GOT3 (cell line): ENCODE measurements at places on chromosomes 16 and 17.

GRCh38 chr16:57966204-57966771, 4.6 kb downstream of the CNGB1 start:
- DNase-seq: no peak

DNA sequence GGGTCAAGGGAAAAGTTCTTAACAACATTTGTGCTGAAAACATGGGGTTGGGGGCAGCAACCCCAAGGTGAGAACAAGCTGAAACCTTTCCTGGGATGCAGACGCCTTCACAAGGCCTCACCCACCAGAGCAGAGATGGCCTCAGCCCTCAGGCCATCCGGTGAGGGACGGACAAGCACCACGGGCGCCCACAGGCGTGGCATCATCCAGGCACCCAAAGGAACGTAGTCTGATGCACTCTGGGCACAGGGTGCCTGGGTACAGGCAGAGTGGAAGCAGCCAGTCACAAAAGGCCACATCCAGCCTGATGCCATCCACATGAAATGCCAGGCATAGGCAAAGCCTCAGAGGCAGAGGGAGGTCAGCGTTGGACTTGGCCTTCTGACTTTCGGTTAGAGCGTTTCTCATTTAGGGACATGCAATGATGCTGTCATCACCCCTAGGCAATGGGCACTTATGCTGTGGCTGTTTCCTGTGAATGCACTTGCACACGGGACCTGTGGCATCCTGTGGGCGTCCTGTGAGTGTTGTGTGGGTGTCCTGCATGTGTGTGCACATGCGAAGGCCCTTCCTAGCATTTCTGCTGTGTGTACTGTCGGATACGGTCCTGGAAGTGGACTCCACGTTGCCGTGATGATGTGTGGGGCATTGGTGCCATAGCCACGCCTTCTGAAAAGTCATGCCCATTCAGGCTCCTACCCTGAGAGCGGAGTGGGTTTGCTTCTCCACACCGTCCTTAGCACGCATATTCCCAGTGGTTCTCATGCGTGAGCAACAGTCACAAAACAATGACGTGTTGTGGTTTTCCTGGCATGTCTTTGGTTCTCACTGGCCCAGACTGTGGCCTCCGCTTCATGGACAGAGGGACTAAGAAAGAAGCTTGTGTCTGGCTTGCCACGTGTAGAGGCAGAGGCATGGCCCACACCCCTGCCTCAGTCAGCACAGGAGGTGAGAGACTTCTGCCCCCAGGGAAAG, 52.7 kb upstream of the ZNF469 start:
- DNase-seq: no peak

- peak; percentile 73 for DNase-seq
These were observed 1.1 kb upstream of the ZNF263 start for GRCh38 chr16:3282103-3282729.

GRCh38 chr16:48008011-48008525, 147.7 kb downstream of the ABCC12 start:
- DNase-seq: no peak

DNA sequence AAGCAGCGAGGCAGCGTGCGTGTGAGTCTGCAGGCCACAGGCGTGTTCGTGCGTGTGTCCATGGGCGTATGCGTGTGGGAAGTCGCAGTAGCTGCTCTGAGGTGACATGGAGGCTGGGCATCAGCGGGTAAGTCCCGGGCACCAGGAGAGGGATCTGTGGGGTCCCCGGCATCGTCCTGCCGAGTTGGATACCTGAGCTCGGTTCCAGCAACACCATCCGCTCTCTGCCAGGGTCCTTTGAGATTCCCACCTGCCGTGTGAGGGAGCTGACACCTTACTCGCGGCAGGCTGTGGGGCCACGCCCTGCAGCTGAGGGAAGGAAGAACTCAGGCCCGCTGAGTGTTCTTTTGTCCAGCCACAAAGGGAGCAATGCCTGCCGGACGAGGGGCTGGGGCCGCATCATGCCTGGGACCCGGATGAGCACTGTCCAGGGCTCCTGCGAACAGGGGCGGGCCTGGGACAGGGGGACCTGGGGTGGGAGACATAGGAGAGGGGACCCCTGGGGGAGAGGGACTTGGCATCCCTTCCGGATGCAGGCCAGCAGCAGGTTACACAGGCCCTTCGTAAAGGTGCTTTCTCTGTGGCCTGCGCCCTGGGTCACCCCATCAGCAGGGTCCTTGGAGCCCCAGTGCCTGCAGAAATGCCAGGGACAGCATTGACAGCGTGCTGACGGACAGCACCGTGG, 5.0 kb upstream of the SNAI3 start:
- DNase-seq: no peak

DNA sequence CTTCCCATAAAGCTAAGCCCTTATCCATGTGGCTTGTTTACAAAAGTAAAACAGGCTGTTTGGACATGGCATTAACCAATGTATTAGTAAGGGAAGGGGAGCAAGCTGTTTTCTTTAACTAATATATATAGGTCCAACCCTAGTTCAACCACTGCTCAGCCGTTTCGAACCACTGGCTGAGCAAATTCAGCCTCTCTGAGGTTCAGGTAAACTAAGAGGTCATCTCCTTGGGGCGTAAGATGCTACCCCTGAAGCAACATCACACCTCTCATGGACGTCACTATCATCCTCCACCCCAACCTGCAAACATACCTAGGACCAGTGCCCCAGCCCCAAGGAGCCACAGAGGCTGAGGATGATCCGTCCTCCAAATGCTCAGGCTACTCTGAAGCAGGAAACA, 45.2 kb downstream of the ANKRD11 start:
- no peak for DNase-seq

GRCh38 chr16:9092282-9092977, 986 bp downstream of the HAPSTR1 start:
- DNase-seq: no peak

DNA sequence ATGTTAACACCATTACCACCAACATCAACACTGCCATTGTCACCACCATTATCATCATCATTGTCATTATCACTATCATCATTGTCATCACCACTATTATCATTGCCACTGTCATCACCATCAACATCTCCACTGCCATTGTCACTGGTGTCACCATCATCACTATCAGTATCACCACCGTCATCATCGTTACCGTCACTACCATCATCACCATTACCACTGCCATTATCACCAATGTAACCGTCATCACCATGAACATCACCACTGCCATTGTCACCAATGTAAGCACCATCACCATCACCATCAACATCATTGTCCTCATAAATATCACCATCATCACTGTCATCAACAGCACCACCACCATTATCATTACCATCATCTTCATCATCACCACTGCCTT, 633.2 kb upstream of the EEF2KMT start:
- DNase-seq: no peak

DNA sequence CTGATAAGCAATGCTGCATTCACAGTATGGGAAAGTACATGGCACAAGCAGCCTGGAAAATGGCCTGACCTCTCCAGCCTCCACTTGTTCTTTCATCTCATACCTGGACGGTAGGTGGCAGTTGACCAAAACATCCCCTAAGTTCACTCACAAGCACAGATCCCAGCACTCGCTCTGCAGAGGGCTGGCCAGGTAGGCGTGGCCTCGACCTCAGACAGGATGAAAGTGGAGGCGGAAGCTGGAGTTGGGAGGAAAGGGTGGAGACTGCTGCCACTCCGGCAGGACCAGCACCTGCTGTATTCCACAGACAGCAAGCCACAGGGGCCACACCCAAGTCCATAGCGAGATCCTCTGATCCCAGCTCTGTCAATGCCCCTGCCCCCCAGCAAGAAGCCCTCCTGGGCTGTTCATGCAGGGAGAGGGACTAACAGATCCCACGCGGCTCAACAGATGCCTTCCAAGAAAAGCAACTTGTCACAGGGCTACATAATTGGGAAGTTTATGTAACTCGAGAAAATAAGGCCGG, 31.3 kb downstream of the ZCCHC14 start:
- DNase-seq: no peak

DNA sequence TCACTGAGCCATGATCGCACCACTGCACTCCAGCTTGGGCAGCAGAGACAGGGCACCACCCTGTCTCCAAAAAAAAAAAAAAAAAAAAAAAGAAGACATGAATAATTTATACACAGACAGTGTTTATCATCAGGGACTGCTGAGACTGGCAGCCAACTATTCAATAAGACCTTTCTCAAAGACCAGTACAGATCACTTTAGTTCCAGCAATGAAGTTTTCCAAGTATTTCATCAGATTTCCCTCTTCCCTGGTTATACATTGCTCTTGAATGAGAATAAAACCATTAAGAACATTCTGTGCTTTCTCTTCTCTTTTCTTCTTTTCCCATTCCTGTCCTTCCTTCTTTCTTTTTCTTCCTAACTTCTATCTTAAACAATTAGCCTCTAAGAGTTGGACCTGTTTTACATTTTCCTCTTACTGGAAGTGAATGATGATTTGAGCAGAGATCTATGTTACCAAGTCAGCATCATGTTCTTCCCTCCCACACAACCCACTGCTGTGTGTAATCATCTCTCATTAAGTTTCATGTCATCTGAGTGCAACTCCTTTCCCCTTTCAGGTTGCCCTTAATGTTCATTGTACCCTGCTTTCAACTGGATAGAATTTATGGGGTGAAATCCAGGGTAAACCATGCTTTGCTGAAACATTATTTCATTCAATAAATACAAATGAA, 35.9 kb upstream of the SMIM36 start:
- no peak for DNase-seq

GRCh38 chr16:87809150-87809902, 43.5 kb upstream of the KLHDC4 start:
- DNase-seq: no peak

DNA sequence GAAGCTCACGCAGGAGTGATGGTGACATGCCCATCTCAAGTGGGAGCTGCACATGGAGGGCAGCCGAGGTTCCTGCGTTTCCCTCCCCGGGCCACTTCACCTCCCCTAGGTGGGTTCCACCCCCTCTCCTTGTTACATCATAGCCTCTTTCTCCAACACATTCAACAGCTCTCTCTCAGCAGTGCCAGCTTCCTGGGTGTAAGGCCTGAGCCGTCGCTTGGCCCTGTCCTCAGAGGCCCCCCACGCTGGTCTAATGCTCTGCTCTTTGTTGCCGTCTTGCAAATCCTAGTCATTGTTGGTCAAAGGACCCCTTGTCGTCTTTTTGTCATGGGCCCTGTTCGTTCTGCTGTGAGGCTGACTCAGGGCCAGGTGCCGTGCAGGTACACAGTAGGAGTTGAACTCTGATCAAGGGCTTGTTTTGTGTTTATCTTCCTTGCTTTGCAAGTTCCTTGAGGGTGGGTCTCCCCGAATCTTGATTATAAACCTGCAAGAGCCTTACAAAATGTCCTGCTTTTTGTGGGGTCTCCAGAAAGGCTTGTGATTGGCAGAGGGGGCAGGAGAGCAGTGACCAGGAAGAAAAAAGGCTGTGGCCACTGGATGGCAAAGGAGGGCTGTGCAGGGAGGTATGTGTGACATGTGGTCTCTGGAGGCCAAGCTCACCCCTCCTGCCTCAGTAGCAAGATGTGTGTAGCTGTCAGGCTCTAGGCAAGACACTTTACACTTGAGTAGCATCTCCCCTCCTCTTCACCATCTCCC, 136.6 kb downstream of the CCDC182 start:
- DNase-seq: no peak

- DNase-seq: no peak
These were observed 50.1 kb upstream of the CLEC19A start for GRCh38 chr16:19235478-19235877.
